CD8-positive, alpha-beta T cell (primary cell): ENCODE measurements at places on chromosomes 3 and 15.

GRCh38 chr3:12139111-12139511 is 19.6 kb downstream of the TIMP4 start:
- DNase-seq = no peak

DNA sequence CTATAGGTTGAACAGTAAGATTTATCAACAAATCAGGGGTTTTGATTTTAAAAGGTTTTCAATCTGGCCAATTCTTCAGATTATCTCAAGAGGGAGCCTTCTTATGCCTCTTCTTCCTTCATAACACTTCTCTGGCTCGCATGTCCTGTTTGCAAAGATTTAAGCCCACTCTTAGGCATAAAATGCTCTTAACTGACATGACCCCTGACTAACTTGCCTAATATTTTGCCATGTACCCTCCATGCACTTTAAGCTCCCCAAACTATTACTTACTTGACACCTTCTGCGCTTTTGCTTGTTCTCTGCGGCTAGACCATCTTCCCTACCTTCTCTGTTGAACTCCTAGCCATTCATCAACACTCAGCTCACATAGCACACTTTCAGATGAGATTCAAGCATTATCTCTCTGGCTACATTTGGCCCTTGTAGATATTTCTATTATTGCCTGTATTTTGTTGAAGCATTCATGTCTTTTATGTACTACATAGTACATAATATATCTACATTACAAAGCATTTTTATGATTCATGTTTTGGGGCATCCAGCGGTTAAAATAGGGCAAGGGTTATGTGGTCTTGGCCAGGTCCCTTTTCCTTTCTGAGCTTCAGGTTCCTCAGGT is 1.0 kb upstream of the ARIH1 start:
- no peak for DNase-seq

GRCh38 chr3:167184511-167184910 is 195.6 kb downstream of the ZBBX start:
- DNase-seq = no peak

GRCh38 chr3:187720337-187720670 is 17.9 kb upstream of the RTP2 start:
- no peak for DNase-seq

DNA sequence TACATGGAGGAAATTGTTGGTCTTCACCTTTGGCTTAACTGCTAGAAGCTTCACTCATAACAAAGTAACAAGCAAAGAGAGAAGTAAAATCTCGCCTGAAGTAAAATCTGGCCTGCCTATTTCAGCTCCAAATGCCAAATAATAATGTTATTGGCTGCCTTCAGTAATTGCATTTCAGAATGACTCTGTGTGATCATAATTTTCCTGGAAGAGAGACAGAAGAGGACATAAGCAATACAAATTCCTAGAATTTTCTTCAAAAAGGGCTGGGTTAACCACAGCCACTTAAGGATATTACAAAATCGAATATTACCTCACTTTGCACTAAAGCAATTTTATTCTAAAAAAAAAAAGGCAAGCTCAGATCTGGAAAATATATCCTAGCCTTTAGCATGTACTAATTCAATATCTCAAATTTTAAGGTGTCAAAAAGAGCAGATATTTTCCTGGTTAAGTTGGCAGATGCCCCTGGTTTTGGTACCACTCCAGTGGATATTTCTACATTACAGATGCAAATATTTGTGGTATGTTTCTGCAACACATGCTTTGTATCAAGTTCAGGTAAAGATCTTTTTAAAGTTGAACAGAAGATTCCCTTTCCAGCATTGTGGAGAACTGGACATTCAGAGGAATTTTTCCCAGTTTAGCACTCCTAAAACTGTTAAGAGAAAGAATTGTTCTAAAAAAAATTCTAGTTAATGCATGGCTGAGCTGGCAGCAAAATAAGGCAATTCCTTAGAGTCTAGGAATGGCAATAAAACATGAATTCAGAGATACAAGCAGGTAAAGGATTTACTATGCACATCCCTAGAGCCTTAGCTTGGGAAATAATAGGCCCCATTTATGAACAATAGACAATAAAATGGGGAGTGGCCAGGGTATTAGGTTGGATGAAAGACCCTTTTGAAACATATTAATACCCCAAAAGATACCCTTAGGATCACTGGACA is 116.7 kb downstream of the STAC start:
- DNase-seq = no peak

DNA sequence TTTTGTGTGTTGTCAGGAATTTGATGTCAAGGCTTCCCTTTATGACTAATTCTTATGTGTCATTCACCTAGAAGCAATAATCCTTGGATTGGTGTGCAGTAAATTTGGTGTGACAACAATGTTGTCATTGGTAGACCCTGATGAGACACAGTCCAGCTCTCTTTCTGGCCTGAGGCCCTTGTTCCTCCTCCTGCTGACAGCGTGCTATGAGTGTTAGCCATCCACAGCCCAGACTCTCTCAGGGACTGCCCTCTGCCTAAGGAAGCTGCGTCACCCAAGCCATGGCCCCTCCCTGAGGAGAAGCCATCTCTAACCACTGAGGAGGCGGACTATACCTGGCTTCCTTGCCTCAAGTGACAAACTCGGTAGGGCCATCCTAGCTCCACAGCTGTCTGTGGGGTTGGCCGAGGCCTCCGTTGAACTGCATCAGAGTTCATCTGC is 13.3 kb upstream of the TM4SF1 start:
- no peak for DNase-seq

DNA sequence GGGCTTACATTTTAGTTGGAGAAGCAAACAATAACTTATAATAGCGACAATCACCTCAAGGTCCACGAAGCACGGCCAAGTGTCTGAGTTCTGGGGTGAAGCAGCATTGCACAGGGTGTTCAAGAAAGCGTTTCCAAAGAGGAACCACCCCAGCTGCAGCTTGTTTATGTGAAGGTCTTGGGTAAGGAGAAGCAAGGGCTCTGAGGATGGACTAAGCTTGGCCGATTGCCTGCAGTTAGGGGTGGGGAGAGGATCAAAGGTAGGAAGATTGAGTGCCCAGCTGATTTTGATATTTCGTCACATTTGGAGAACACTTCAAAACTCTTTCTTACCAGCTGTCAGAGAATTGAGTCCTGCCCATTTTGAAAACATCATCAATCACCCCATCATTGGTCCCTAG is 321.6 kb upstream of the DNAJC19 start:
- no peak for DNase-seq

- no peak for DNase-seq
These were observed 47.2 kb downstream of the TLNRD1 start for GRCh38 chr15:81047928-81048327.

DNA sequence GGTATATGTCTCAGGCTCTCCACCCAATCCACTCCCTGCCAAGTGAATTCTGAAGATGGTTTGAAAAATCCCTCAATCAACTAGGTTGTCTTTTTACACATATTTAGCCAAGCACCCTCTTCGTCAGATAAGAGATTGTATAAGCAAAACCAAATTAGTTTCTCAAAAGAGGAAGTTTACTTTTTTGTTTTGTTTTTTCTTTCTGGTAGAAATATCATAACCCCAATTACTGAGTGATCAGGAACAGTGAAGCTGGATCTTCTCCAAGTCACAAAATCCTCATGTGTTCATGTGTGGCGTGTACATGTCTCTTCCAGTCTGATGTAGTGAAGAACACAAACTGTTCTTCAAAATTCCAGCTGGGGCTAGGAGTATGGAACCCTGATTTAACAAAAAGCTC is 180.6 kb downstream of the FOXP1 start:
- DNase-seq = no peak

DNA sequence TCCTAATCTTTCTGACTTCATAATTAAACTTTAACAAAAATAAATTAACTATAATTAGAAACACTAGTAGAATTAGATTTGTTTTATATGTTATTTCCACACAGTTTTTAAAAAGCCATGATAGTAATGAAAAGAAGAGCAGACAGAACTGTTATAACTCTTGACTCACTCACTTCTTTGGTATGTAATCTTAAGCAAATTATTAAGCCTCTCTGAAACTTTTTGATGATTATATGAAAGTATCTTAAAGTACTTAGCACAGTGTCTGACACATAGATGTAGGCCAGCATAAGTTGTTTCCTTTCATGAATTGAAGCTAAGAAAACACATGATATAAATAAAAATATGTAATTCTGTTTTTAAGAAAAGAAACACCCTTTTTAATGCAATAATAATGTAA is 123.6 kb upstream of the MLF1 start:
- no peak for DNase-seq

DNA sequence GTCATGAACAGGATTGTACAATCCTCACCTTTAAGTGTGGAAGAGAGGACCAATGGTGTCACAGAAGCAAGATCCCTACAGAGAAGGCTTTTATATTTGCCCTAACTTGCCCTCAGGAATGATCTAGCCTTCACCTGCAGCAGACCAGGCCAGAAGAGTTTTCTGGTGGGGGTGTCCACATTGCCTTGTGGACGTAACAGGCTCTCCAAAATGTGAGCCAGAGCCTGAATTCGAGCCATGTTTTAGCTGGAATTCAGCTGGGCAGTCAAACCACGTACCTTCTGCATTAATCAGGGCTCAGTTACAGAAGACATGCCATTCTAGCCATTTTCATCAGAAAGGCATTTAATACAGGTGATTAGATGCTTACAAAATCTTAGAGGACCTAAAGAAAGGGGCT is 23.6 kb upstream of the RAB7A start:
- DNase-seq = no peak

- DNase-seq = no peak
These were observed 8.3 kb downstream of the TIMMDC1 start for GRCh38 chr3:119506631-119507030.

DNA sequence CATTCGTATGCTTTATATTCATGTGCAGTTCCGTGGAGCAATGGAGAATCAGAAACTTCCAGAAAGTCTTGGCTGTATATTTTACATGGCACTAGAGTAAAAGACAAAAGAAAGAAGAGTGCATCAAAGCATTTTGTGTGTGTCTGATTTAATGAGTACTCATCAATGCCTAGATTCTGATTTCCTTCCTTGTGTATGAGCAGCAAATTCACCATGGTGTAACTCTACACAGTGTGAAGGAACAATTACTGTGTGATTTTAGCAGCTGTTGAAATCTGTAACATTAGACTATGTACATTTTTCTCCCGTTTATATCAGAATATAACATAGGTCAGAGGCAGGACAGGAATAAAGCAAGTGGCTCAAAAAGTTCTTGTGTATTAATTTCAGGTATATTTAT is 102.0 kb upstream of the TSC22D2 start:
- no peak for DNase-seq

GRCh38 chr3:53750253-53751210 is 95.7 kb downstream of the CHDH start:
- peak; percentile 17 for DNase-seq

DNA sequence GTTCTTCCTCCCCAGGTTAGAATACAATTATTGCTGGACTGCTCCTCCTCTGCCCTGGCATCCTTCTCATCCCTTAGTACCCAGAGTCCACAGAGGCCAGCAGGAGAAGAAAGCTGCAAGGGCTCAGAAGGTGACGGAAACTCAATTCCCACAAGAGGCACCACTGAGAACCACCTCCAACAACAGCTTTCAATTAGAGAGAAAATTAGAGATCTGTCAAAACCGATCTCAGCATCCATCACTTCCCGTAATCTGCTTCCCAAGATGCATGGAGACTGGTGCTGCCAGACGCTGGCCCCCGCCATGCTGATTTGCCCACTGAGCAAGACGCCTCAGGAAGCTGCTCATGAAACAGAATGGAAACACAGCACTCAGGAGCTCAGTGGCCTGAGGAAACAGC is 135.0 kb upstream of the PRICKLE2 start:
- DNase-seq = no peak

DNA sequence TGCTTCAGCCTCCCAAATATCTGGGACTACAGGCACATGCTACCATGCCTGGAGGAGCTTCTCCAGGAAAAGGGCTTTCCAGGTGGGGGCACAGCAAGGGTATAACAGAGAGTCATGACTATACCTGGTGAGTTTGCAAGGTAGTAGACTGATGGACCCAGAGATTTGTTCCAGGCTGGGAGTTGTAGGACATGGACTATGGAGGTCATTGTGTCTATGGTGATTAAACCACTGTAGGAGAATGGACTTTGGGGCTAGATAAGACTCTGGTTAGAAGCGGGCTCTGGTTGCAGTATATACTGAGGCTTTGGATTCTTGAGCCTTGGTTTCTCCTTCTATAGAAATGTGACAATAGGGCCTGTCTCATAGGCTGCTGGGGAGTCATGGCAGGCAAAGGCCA is 104.7 kb downstream of the EPHB1 start:
- no peak for DNase-seq

- DNase-seq = no peak
These were observed 31.1 kb downstream of the NTRK3 start for GRCh38 chr15:88225461-88225860.

- DNase-seq = no peak
These were observed at the start of gene PCOLCE2 for GRCh38 chr3:142888481-142889211. Gene PCOLCE2, minus strand, starts transcription at chr3:142889083. Its CDS starts 187 bp downstream, at chr3:142888896.

- DNase-seq = no peak
These were observed 1194.6 kb downstream of the ZPLD1 start for GRCh38 chr3:103629391-103629790.

- no peak for DNase-seq
These were observed 112.5 kb downstream of the ZIC1 start for GRCh38 chr3:147521646-147522045.

DNA sequence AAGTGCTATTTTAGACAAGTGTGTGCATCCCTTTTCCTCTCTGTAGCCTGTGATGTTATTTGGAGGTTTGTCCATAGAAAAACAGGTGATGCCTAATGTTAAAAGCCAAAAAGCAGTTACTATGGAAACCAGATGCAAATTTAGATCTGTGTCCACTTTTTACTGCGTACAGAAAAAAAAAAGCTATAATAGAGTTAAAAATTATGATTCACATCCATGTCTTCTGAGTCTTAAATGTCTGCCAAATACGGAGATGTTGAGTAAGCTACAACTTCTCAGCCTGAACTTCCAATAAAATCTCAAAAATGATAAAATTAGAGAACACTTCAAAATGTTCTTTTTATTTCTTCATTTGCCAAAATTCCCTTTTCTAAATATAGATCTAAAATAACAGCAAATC is 74.2 kb upstream of the GAP43 start:
- DNase-seq = no peak

GRCh38 chr3:38039101-38039898 is at the start of gene DLEC1:
Gene DLEC1, plus strand, starts transcription at chr3:38039208. Its CDS starts 18 bp downstream, at chr3:38039226.
- peak; percentile 61 for DNase-seq

- no peak for DNase-seq
These were observed 41.5 kb downstream of the TNK2 start for GRCh38 chr3:195866686-195867511.

DNA sequence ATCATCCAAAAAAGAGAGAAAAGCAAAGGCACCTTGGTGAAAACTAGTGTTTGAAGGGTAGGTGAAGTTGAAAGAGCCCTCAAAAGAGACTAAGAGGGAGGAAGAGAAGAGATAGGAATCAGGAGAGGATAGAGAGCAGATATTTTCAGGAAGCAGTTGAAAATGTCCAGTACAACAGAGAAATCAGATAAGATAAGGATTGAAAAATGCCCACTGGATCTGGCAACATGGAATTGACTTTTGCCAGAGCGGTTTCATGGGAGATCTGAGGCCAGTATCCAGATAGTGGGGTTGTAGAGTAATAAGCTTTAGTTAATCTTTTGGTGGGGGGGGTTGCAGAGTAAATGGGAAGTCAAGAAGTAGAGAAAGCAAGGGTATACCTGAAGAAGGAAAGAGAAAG is 337.4 kb downstream of the IL5RA start:
- DNase-seq = no peak

- DNase-seq = no peak
These were observed 413 bp downstream of the NUSAP1 start for GRCh38 chr15:41333026-41333562.
